Testis (tissue), 5 donors: ENCODE measurements at places on chromosomes 11 and 22.

DNA sequence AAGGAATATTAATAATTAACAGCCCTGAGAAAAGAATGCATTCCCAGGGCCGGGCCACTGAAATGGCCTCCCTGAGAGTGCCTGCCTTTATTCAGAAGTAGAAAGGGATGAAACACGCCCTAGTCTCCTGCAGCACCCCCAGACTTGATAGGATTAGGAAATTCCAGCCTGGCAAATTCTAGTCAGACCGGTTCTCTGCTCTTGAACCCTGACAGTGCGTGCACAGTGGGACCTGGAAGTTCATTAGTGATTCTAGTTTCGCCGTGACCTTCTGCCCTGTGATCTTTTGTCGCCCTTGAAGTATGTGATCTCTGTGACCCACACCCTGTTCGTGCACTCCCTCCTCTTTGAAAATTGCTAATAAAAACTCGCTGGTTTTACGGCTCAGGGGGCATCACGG is 2.1 kb upstream of the GSTP1 start:
- DNase-seq, result no peak

DNA sequence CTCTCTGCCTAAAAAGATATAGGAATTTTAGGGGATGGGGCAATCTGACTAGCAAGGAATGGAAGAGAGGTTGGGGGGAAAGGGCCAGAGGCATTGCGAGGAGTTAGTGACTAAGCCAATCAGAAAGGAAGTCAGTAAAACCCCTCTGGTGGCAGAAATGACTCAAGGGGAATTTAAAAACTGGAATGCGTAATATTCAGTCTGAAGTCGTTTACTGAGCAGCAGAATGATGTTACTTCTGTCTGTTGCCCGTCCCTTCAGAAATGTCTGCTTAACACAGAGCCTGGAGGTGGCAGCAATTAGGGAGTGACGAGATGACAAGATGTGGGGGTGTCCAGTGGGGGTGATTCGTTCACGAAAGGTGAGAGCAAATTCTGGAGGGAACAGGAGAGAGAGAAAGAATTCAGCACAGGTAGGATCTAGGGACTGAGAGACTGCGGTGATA is 107.7 kb upstream of the CLMP start:
- no peak for DNase-seq

- no peak for DNase-seq
These were observed 217.8 kb upstream of the ZBED5 start for GRCh38 chr11:11075515-11076171.

- peak; percentile 90 for DNase-seq
These were observed 101.2 kb downstream of the BCR start for GRCh38 chr22:23281406-23282088.

- no peak for DNase-seq
These were observed 89.3 kb downstream of the BCR start for GRCh38 chr22:23269441-23270211.

DNA sequence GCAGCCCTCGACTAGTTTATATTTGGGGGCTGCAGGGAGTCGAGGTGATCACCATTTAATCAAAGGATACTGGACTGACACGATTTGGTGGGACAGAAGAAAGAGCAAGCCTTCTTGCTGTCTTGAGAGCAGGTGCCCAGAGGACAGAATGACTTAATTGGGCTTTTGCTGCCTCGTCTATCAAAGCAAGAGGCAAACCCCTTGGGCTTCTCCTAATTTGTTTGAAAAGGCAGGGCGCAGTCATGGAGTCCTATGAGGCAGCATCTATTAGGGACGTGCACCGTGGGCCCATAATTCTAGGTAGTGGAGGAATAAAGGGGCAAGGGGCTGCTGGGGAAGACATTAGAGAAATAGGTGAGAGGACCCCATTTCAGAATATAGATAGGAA is 1411.3 kb downstream of the TBC1D22A start:
- no peak for DNase-seq

DNA sequence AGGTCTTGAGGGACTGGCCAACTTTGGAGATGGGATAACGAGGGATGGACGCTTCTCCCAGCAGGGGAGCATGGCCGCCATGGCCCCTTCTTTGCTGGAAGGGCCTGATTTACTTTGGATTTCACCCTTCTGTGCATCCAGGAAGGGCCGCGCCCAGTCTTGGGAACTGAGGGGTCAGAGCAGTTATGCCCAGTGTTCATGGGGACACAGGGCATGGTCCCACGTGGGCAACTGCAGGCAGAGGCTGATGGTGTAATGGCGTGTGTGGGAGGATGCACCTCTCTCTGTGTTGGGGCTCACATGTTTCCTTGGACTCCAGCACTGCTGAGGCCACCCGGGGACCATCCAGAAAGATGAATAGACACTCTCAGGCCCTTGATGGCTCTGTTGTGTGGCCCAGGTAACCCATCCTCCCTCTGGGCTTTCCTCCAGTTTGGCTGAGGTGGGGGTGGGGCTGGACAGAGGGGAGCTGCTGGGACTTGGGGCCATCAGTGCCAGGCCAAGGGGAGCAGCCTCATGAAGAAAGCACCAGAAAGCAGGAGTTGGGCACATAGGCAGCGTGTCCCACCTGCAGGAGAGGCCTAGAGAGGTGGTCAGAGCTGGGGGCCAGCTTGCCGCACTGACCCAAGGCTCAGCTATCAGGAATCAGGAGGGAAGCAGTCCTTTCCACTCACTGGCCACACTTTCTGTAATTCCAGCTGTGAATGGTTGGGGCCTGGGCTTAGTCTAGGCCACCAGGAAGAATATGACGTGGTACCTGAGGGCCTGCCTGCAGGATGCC is 1033.9 kb downstream of the TBC1D22A start:
- no peak for DNase-seq
